ENCODE measurements at places on chromosomes 2 and 18.

GRCh38 chr18:37529863-37530262 lies 35.7 kb downstream of the CELF4 start:
- DNase-seq: no peak

GRCh38 chr2:157747695-157748370 lies 119.2 kb upstream of the ACVR1C start:
- no peak for DNase-seq

- no peak for DNase-seq
Measured at GRCh38 chr2:98807221-98807620, 76.3 kb upstream of the MGAT4A start.

DNA sequence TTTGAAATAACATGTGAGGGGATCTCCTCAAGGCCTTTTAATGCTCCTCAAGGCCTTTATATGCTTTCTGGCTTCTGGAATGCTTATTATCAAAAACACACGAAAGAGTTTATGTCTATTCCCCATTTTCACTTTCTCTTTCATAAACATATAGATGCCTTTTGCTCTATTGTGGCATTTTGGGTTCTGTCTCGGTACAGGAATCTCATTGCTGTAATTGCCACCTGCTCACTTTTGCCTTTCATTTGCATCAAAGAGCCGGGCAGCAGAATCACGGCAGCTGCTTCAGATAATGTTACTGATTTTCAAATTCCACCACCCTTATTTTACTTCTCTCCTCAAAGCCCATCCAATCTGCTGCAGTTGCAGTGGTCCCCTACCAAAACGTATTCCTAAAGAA lies 54.8 kb upstream of the LPIN2 start:
- no peak for DNase-seq

- no peak for DNase-seq
Measured at GRCh38 chr2:223214394-223215253, 162.6 kb downstream of the KCNE4 start.

DNA sequence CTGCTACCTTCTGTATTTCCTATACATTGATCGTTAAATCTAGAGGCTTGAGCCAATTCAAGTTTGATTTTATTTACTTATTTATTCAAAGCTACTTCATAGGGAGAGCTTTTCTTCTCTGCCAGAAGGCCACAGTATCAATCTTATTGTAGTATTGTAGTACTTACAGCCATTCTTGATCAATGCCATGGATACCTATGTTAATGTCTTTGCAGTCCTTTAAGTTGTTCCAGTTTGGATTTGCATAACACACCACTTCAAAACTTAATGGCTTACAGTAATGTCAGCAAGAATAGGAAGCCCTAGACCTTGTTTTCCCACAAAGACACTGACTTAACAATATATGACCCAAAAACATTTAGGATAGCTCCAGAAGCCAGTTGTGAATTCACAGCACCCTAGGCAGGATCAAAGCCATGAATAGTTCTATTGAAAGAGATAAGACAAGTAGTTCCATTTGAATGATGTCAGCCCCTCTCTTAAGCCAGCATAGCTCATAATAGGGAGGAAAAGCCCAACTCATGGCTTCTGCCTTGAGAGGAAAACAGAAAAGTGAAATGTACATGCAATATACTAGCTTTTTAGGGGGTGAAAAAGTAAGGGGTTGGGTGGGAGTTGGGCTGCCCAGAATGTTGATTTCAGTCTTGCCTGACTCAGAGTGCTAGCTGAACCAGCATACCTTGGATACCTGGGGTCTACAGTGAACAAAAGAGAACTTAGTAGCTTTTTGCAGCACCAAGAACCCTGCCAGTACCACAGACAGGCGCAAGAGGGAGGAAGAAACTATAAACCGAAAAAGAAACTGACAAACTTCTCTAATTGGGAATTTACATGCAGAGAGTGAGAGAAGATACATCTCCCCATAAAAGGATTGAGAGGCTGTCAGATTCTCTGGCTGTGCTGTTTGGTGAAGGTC lies 101.4 kb downstream of the CAMKMT start:
- DNase-seq: no peak

DNA sequence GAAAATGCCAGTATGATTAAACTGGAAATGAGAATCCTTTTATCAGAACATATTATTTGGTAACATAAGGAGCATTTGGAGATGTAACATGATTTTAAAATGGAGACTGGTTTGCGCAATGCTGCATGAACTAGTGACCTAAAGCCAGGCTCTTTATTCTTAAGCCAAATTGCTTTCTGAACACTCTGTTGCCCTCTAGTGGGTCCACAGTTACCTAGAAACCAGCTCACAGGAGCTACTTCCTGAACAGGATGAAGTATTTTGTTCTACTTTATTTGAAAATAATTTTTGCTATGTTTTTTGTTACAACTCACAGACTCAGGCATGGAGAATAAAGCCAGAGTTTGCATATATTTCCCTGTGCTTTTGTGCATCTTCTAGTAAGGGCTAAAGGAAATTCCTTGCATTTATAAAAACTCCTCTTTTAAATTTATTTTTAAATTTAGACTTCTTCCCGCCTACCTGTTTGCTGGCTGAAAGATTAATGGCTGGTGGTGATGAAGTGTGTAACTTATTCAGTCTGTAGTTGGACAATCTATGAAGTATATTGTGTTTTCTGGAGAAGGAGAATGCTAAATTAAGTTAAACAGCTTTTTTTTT lies 146.7 kb downstream of the PARD3B start:
- peak; percentile 1 for DNase-seq

GRCh38 chr18:73992242-73993022 lies 155.2 kb downstream of the FBXO15 start:
- DNase-seq: no peak

DNA sequence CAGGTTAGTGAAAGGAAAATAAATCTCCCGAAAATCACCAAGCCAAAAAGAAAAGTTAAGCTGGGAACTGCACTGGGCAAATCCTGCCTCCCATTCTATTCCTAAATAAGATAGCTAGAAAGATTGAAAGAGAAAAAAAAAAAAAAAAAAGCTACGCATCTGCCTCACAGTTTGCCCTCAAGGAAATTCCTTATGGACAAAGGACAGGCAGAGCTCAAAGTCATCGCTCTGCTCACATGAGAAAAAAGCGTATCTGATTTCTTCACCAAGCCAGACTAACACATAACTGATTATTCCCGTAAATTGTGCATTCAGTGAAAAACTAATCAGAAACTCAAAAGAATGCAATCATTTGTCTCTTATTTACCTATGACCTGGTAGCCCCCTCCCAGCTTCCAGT lies 50.0 kb downstream of the PUM2 start:
- DNase-seq: no peak

DNA sequence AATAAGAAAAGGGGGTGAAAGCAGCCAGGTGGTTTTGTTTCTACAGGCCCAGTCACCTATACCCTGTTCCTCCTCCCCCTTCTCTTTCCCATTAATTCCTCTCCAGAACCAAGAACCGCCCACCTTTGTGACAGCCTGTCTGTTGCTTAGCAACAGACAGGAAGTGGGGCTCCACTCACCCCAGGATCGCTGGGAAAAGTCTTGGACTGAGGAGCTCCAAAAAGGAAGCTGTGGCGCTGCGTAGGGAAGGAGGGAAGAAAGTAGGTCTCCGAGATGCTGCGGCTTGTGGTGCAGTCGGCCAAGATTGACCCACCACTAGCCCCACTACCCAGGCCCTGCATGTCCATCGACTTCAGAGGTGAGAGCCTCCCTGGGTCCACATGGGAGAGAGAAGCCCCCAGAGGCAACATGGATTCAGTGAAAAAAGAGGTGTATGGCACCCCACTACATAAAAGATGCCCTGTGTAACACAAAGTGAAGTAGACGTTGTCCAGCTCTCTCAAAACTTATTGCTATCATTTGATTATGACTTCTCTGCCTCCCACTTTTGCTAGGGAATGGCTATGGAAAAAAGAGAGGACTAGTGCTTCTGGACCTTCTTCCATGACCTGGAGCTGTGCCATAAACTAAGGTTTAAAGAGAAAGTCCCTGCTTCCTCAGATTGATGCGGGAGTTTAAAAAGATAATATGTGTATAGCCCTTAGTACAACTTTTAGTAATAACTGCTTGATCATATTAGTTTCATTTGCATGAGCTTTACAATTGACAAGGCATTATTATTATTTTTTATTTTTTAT lies at the start of gene FER1L5:
Gene FER1L5, plus strand, starts transcription at position 201 of the 797 bp plus-strand sequence. Its CDS starts 73 bp downstream, at position 274.
- DNase-seq: no peak

GRCh38 chr2:27701676-27702075 lies 38.0 kb downstream of the SLC4A1AP start:
- DNase-seq: no peak

DNA sequence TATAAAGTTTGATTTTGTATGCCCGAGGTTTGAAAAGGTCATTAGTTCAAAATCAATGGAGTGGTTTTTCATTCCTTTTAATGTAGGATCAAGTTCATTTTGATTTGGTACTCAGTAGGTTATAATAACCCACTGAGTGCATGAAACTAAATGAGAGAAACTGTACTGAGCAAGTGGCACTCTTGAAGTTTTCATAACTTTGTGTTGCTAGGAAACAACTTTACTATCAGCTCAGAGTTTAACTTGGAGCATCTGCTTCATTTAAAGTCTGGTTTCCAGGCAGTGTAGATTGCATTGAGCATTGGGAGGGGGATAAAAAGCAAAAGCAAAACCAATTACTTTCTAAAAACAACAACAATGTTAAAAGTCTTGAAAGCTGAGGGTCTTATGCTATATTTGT lies 1361.6 kb upstream of the CHAC2 start:
- no peak for DNase-seq

All from activated T-cell treated with anti-CD3 and anti-CD28 coated beads for 4 hours (primary cell).